ENCODE measurements at places on chromosomes 13 and 19.

- DNase-seq, result no peak
Measured at GRCh38 chr19:4441994-4442818, 15.4 kb downstream of the UBXN6 start.

DNA sequence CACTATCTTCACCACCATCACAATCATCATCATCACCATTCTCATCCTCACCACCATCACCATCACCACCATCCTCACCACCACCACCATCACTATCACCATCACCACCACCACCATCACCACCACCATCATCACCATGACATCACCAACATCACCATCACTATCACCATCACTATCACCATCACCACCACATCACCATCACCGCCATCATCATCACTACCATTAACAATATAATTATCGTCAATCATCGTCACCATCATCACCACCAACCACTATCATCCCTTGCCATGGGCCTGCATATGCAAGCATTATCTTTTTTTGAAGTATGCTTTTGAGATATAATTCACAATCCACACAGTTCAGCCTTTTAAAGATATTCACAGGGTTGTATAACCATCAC is 7.6 kb upstream of the PPP6R1 start:
- no peak for DNase-seq

DNA sequence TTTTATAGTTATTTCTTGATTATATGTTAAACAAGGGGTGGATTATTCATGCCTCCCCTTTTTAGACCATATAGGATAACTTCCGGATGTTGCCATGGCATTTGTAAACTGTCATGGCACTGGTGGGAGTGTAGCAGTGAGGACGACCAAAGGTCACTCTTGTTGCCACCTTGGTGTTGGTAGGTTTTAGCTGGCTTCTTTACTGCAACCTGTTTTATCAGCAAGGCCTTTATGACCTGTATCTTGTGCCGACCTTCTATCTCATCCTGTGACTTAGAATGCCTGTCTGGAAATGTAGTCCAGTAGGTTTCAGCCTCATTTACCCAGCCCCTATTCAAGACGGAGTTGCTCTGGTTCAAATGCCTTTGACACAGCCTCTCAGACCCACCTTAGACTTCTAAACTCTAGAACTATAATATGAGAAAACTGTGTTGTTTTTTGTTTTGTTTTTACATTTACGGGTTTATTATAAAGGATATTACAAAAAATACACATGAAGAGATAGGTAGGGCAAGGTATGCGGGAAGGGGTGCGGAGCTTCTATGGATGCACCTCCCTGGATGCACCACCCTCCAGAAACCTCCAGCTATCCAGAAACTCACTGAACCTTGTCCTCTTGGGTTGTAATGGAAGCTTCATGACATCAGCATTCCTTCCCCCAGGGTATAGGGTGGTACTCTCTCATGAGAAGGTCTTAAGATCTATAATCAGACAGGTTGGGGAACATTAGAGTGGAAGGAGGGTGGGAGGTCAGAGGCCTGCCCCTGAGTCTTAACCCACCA is 15.8 kb upstream of the SPRYD7 start:
- no peak for DNase-seq

GRCh38 chr13:106099765-106100164 is 435.7 kb downstream of the EFNB2 start:
- no peak for DNase-seq

DNA sequence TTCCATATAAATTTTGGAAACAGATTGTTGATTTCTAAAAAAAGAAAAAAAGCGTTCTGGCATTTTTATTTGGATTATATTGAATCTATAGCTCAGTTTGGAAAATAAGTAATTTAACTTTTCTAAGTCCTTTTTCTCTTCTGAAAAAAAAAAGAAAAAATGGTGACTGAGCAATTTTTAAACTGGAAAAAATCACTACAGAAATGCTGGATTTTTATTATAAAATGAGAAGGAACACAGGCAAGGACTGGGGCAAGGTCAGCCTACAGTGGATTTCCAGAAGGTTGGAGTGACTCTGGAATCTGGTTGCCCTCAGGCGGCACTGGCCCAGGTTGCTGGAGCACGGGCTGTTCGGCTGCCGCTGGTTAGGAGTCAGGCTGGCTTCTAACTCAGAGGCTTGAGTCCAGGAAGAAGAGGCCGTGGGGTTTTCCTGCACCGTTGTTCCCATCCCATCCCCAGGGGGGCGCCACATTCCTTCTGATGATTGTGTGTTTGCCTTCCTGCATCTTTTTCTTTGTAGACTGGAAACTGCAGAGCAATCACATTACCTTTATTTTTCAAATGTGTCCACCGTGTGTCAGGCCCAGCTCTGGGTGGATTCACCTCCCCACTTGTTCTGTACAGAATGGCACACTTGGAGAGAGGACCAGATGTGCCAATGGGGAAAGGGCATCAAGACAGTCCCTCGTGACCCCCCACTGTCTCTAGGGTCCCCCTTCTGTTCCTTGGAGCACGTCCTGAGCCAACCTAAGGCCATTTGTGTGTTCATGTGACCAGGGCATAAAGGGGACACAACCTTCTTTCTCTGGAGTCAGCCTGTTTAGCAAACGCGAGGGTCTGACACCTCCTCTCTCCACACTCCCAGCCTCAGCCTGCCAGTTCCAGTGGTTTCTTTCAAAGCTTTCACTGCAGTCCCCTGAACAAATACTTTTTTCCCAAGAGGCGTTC is 44.5 kb upstream of the GTF3A start:
- peak; percentile 15 for DNase-seq

GRCh38 chr13:20424949-20425348 is 100.7 kb downstream of the CRYL1 start:
- DNase-seq, result no peak

GRCh38 chr19:56321989-56322440 is 7.4 kb upstream of the ZSCAN5A start:
- DNase-seq, result no peak

GRCh38 chr19:19741184-19741583 is 8.3 kb upstream of the ZNF14 start:
- DNase-seq, result no peak

DNA sequence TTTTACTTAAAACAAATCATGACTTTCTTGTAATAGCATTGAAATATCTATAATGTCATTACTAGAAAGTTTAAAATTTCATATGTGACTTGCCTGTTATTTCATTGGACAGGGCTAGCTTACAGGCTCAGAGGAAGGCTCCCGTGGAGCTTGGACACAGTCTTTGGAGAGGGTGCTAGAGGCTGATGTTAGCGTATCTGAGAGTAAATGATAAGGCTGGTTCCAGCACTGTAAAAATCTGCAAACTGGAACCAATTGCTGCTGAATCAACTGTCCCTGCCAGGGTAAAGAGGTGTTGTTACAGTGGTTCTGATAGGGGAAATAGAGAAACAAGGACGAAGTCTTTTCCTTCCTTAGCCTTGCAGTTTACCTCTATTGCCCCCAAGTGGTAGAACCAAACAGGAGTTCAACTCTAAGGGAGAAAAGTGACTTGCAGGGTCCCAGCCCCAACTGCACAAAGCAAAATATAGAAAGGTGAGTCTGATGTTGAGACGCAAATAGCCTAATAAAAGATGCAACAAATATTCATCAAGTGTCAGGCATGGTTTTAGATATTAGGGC is 901.7 kb downstream of the DIAPH3 start:
- DNase-seq, result no peak

- no peak for DNase-seq
Measured at GRCh38 chr19:5891938-5892771, 11.4 kb downstream of the NDUFA11 start.

GRCh38 chr13:41596190-41596589 is 138.8 kb downstream of the RGCC start:
- no peak for DNase-seq

GRCh38 chr19:14407605-14408484 is 11.3 kb downstream of the DDX39A start:
- DNase-seq, result no peak

GRCh38 chr13:51222037-51222685 is at the start of gene FAM124A:
TSS of gene FAM124A (plus strand) at chr13:51222398. CDS start at chr13:51222502, 104 bp downstream.
- peak; percentile 4 for DNase-seq

DNA sequence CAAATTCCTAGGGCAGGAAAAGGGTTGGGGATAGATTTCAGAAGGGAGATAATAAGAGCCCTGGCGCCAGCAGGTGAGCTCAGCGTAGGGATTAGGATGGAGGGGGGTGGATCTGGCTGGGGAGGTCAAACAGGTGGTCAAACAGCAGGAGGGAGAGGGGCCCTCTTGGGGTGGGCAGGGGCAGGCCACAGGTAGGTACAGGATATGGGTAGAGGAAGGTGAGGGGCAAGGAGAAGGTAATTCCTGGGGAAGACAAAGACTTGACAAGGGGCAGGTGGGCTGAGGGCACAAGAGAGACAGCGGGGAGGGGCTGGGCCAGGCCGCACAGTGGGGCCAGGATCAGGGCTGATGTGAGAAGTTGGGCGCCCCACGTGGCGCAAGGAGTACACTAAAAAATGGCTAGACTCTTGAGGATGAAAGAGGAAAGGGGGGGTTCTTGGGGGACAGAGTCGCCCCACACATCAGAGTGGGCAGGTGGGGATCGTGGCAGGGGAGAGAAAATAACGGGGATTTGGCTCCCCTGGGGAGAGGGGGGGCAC is 713 bp downstream of the KRI1 start:
- no peak for DNase-seq

GRCh38 chr13:76822698-76823267 is 63.4 kb downstream of the KCTD12 start:
- no peak for DNase-seq

- DNase-seq, result no peak
Measured at GRCh38 chr19:23991170-23991569, 76.5 kb downstream of the ZNF726 start.

GRCh38 chr19:18074192-18074591 is 12.5 kb downstream of the IL12RB1 start:
- no peak for DNase-seq

GRCh38 chr19:38255383-38256014 is 675 bp downstream of the PPP1R14A start:
- no peak for DNase-seq

DNA sequence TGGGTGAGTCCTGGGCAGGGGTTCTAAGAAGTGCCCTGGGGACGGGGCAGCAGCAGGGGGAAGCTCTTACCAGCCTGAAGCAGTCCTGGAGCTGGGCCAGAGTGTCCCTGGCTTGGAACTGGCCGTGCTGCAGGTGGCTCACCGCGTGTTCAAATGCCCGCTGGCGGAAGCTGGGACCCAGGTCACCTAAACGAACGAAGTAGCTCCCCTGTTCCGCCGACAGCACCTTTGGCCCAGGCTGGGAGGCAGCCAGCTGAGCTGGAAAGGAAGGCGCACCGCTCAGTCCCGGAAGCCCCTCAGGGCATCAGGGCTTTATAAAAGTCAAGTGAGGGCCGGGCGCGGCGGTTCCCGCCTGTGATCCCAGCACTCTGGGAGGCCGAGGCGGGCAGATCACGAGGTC is 9.6 kb downstream of the PLIN4 start:
- DNase-seq, result no peak

- DNase-seq, result no peak
Measured at GRCh38 chr19:38145623-38146022, 78.4 kb downstream of the DPF1 start.

GRCh38 chr13:48004201-48004600 is 3.1 kb upstream of the SUCLA2 start:
- DNase-seq, result no peak

DNA sequence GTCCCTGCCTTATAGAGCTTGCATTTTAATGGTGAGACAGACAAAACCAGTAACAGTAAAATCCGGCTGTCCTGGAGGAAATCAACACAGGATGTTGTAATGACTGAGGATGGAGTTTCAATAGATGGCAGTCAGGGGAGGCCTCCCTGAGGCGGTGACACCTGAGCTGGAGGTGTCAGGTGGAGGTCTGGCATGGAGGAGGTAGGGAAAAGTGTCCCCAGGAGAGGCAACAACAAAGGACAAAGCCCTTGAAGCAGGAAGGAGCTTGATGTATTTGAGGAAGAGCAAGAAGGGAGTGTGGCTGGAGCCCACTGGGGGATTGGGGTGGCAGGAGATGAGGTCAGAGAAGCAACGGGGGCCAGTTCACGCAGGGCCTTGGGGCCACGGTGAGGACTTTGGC is 7.8 kb downstream of the GRIN2D start:
- no peak for DNase-seq

DNA sequence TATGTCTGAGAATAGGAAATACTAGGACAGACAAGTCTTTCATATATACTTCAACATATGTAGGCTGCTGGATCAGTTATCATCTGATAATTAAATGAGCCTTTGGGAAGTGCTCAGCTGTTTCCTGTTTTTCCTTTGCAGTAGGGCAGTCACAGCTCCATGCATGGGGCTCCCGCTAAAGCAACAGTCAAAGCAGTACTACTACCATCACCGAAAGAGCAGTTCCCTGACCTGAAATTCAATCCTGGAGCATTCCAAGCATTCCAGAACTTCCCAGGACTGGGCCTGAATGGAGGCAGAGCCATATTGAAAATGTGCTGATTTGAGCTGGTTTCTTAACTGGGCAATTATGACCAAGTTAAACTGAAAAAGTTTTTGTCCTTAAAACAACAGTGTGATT is 20.5 kb downstream of the MICU2 start:
- no peak for DNase-seq

DNA sequence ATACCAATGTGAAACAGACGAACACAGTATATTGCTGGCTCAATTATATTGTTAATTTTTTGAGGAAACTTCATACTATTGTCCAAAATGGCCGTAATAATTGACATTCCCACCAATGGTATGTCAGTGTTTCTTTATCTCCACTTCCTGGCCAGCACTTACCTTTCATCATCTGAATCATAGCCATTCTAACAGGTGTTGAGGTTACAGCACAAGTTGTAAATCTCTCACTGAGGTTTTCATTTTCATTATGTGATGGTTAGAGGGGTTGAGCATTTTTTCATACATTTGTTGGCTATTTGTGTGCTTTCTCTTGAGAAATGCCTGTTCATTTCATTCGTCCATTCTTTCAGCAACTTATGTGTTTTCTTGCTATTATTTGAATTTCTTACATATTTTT is 824.0 kb downstream of the UQCRFS1 start:
- no peak for DNase-seq

DNA sequence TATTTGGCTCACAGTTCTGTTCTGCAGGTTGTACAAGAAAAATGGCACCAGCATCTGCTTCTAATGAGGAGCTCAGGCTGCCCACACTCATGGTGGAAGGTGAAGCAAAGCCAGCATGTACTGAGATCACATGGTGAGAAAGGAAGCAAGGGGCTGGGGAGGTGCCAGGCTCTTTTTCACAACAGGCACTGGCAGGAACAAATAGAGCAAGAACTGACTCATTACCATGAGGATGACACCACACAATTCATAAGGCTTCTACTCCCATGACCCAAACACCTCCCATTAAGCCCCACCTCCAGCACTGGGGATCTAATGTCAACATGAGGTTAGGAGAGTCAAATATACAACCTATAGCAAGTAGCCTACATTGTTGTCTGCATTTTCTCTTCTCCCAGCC is 522.6 kb downstream of the RFC3 start:
- no peak for DNase-seq

GRCh38 chr19:55519451-55520311 is 17.3 kb downstream of the SBK2 start:
- no peak for DNase-seq

- DNase-seq, result no peak
Measured at GRCh38 chr19:10888421-10888866, 17.1 kb downstream of the CARM1 start.

- DNase-seq, result no peak
Measured at GRCh38 chr19:50626795-50627194, 12.9 kb downstream of the SYT3 start.

- no peak for DNase-seq
Measured at GRCh38 chr19:3499738-3500428, 591 bp downstream of the DOHH start.

Measured in activated T-helper 1 cell treated with Interleukin-2 at 50 U/mL for 16 hours (primary cell).